ENCODE measurements at places on chromosomes 13 and 19. TPM values are rescaled to one million over a fixed set of nuclear protein-coding genes. Genes with fewer than 3 reads are reported as not detected.

DNA sequence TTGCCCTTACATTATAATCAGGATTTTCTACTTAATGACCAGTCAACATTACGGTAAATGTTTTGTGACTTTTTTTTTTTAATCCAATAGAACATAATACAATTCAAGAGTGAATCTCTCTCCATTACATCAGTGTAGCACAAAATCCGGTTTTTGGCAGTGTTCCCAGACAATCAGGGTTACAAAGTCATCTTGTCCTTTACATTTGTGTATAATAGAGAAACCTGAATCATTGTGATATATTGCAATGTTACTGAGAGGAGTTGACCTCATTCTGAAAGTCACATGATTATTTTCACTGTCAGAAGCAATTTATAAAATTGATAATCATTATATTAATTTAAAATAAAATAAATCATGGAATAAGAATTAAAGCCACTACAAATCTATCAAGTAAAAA, 1346.0 kb upstream of the SPRY2 start:
- peak; percentile 46 for DNase-seq

DNA sequence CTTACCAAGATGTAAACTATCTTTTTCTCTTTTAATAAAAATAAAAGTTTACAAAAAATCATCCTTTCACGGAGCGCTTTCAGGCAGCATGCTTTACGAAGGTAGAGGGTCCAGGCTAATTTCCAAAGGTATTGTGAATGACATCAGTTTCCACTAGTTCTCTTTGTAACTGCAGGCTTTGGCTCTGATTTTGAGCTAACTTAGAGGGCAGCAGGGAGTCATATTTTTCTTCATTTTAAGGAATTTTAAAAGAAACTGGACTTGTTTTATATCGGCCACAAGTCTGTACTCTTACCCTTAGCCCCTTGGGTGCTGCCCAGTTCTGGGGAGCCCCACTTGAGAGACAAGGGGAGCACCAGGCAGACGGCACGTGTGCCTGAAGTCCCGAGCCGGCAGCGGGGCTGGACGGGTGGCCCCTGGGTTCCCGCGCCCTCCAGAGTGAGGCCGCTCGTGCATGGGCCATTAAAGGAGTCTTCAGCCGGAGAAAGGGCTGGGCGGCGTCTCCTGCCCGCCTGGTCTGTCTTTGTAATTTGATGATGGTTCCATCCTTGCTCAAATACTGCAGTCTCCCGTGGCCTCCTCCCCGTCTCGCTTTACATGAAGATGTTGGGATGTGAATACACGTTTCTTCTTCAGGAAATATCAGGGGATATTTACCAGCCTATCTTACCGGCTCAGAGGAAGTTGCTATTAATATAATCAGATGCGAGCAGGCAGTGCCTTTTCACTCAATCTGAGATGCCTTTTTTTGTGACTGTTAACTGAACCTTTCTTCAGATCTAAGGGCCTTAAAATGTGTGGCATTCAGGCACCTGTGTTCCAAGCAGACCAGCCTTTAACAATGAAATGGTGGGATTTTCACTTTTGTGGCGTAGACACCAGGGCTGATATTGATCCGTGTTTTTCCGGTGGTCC, 67.4 kb downstream of the GGACT start:
- no peak for DNase-seq

DNA sequence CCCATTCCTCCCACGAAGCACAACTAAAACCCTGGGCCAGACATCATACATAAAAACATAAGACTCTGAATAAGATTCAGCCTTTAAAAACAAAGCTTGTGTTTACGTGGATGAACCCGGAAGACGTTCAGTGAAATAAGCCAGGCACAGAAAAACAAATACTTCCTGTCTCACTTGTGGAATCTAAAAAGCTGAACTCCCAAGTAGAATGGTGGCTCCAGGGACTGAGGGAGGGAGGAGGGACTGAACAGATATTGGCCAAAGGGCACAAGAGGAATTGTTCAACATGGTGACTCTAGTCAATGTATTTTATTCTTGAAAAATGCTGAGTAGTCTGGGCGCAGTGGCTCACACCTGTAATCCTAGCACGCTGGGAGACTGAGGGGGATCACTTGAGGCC, 35.7 kb upstream of the TPM4 start:
- DNase-seq = no peak

- DNase-seq = no peak
Measured at GRCh38 chr19:34274827-34275625, 20.7 kb downstream of the GARRE1 start.

DNA sequence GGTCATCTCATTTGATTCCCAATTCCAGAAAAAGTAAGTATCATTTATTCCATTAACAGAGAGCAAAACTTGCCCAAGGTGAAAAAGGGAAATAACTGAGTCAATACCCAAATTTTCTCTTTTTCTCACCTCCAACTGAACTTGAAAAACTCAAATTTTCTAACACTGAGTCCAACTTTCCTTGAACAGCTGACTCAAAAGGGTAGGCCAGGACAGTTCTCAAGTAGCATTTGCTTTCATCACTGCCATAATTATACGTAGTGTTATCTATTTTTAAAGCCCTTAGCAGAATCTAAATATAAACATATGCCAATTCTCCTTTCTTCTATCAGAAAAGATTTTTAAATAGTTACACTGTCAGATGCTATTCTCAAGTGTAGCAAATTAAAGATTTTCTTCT, 3.5 kb downstream of the N4BP2L2 start:
- no peak for DNase-seq

- DNase-seq = no peak
Measured at GRCh38 chr19:35773020-35773806, 2.2 kb upstream of the ARHGAP33 start.

- DNase-seq = no peak
Measured at GRCh38 chr13:108609353-108609752, 20.1 kb upstream of the MYO16 start.

The FCGBP gene
- polyA plus RNA-seq = 9.4 TPM

The LNX2 gene
- polyA plus RNA-seq = 4.8 TPM

The GAPDHS gene
- not detected for polyA plus RNA-seq

The TNFSF11 gene
- 0.47 TPM for polyA plus RNA-seq

The GDF15 gene
- polyA plus RNA-seq = 58.2 TPM

Measured in urinary bladder (tissue), 4 donors.